Activated CD8-positive, alpha-beta T cell treated with anti-CD3 and anti-CD28 coated beads, Interleukin-2, amount 10 ng/mL, durations not matched to agents 7 days and 5 days (primary cell): ENCODE measurements at places on chromosomes 13 and 19.
A peak's percentile ranks its signal among the peaks of the same experiment; 100 is the strongest.

DNA sequence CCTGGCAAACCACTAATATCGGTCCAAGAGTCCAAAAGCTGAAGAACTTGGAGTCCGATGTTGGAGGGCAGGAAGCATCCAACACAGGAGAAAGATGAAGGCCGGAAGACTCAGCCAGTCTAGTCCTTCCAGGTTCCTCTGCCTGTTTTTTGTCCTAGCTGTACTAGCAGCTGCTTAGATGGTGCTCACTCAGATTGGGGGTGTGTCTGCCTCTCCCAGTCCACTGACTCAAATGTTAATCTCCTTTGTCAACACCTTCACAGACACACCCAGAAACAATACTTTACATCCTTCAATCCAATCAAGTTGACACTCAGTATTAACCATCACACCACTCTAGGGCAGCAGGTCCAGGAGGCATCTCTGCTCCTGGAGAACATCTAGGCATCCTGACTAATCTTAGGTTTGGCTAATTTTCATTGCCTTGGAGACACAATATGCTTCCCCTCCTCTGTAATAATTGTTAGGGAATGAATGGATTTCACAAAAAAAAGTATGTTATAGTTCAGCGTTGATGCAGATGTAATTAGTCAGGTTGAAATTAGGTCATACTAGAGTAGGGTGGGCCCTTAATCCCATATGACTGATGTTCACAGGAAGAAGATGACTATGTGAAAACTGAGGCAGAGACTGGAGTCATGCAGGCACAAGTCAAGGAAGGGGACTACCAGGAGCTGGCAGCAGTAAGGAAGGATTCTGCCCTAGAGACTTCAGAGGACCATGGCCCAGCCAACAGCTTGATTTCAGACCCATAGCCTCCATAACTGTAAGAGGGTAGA is 183.4 kb downstream of the RBM26 start:
- DNase-seq = no peak

DNA sequence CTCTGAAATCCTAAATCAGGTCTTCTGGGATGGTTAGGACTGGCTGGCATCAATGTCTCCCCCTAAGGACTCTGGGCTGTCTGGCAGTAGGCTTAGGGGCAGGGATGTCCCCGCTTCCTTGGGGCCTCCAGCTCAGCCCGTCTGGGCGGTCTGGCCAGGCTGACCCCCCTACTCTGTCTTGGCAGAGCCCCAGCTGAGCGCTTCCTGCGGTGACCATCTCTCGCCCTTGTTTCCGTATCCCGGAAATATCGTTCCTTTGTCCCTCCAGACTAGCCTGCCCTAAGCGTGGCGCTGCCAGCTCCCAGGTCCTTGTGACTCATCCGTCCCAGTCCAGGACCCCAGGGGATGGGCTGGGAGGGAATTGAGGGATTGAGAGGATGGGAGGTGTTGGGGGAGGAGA is 11.3 kb downstream of the GTPBP3 start:
- no peak for DNase-seq

- DNase-seq = peak; percentile 97
These were observed 543 bp upstream of the NUP62 start for GRCh38 chr19:49929611-49930482.

DNA sequence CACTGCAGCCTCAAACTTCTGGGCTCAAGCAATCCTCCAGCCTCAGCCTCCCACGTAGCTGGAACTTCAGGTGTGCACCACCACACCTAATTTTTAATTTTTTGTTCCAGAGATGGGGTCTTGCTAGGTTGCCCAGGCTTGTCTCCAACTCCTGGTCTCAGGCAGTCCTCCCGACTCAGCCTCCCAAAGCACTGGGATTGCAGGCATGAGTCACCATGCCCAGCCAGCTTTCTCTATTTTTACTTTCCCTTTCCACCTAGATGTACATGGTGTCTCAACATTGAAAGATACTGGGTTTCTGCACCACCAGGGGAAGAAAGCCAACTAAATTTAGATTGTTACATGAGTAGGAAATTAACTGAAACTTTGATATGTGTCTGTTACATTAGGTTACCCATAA is 13.8 kb upstream of the ZNF846 start:
- no peak for DNase-seq
